ENCODE measurements at places on chromosomes 6 and 20.

DNA sequence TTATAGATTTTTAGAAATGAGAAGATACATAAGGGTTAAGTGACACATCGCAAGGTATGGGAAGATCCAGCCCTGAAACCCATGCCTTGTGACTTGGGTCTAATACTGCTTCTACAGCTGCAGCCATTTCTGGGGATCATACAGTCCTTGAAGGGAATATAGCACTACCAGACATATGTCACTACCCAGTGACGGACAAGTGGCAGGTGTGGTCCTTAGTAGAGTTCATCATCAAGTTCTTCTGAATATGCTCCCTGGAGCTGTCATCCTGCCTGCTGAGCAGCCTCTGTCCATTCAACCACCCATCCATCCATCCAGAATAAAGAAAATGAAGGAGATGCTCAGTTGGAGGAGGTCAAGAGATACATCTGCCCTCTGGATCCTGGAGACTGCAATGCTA is 118.6 kb upstream of the ASF1A start:
- DNase-seq, result no peak

DNA sequence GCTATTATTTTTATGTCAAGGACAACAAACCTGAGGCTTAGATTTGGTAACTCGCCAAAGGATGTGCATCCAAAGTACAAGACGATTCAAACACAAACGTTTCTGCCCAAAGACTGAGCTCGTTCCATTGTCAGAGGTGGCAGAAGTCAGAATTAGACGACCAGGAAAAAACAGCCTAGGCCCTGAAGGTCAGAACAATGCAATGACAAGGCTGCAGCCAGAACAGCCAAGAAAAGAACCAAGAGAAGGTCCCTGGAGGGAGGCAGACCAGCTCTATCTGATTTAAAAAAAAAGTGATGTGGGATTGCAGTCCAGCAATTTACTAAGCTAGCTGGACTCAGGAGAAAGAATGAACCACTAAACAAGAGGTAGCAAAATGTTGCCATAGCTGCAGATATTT is 54.2 kb downstream of the NCOA7 start:
- DNase-seq, result no peak

DNA sequence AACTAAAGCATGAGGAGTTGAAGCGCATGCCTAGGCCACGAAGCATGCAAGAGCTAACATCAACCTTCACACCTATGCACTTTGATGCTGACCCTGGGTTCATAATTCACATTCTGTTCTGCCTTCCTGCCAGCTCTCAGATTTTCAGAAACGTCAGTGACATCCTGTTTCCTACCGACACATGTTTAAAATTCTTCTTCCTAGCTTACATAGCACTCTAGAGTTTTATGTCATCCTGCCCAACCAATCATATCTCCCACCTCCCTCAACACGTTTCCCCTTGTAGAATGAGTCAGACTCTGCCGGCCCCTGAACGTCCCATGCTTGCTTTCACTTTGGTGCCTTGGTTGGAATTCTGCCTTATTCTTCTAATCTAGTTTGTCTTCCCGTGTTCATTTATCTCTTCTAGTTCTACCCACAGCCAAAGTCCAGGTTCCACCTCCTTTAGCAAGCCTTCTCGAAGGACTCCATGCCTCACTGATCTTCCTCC is 97.2 kb upstream of the MAP7 start:
- peak; percentile 74 for DNase-seq

- DNase-seq, result no peak
Measured at GRCh38 chr6:72938104-72938503, 287.2 kb downstream of the KHDC1L start.

- DNase-seq, result no peak
Measured at GRCh38 chr6:155985660-155986138, 530.1 kb upstream of the NOX3 start.

DNA sequence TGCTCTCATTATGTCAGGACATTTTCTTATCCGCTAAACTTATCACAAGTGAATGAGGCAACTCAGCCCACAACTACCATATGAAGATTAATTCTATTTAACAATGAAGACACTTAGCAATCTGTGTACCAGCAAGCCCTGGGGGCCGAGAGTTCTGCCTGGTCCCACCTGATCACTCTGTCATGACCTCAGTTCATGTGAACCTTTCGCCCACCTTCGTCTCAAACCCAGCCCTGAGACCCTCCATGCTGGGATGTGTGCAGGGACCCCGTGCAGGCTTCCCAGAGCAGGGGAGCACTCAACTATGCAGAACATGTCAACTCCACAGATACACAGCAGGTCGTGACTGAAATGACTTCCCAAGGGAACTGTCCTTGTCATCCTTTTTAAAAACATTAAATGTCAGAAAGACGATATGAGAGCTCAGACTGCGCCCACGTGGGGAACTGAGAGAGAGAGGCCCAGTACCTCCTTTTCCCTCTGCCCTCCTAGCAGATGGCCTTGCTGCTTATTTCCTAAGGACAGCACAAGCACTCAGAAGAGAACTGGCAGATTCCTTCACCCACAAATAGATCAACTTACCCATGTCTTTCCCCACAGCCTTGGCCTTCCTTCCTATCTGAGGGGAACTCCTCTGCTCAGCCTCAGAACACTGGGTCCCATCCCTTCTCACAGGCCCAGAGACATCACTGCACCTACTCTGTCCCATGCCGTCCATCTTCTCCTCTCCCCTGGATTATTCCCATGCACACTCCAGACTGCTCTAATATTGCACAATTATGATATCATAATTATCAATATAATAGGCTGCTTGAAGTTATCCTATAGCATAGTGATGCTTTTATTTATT is 11.5 kb downstream of the ABHD12 start:
- no peak for DNase-seq

- DNase-seq, result peak; percentile 52
Measured at GRCh38 chr6:73942592-73943186, 246.7 kb downstream of the CD109 start.

GRCh38 chr20:59723607-59724456 is 119.5 kb downstream of the PHACTR3 start:
- no peak for DNase-seq

GRCh38 chr6:104940893-104941728 is 15.8 kb upstream of the LIN28B start:
- no peak for DNase-seq

DNA sequence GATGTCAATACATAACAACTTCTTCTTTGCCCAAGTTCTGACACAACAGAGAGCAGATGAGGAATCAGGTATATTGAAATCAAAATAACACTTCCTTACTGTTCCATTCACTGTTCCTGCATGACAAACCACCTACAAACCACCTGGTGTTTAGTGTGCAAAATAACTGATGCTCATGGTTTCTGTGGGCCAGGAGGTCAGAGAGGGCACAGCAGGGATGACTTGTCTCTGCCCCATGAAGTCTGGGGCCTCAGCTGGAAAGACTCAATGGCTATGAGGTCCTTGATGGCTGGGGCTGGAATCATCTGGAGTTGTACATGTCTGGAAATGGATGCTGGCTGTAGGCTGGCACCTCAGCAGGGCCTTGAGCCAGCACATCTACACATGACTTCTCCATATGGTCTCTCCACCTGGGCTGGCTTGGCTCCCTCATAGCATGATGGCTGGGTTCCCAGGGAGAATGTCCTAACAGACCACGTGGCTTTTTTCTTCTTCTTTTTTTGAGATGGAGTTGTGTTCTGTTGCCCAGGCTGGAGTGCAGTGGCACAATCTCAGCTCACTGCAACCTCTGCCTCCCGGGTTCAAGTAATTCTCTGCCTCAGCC is 7.4 kb upstream of the COX4I2 start:
- DNase-seq, result no peak

DNA sequence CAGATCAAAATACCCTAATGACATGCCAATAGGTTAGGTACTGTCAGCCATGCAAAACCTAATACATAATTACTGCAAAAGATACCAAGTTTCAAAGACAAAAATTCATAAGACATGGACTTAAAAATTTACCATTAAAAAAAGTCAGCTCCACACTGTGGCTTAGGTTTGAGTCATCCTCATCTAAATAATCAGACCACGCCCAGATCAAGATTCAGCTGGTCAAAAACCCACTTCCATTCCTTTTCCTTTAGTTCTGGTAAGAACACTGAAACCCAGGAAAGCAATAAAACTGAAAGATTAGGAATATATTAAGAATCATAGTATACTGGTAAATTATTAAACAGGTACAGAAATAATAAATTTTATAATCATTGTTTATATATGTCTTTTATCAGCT is 81.0 kb upstream of the ASF1A start:
- DNase-seq, result no peak

Measured in GM04504 (cell line).